NCI-H1436 treated with DMSO at 0.1 percent for 48 hours (cell line): ENCODE measurements at places on chromosomes 3 and 15.

GRCh38 chr15:100942656-100943425 lies 23.7 kb downstream of the LRRK1 start:
- no peak for DNase-seq

- DNase-seq = no peak
Observed at GRCh38 chr3:66394019-66394752, 106.6 kb downstream of the LRIG1 start.

DNA sequence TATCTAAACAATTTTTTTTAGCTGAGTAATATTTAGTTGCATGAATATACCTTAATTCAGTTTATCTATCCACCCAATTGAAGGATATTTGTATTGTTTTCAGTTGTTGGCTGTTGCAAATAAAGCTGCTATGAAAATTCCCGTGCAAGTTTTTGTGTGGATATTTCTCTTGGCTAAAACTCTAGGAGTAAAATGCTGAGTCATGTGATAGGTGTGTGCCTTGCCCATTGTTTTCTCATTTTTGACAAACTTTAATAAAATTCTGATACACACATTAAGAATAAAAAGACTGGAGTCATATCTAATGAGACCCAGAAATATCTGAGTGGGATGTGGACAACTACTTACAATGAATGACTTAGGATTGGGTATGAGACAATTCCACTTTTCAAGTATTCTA lies 78.6 kb downstream of the MDFIC2 start:
- DNase-seq = no peak

DNA sequence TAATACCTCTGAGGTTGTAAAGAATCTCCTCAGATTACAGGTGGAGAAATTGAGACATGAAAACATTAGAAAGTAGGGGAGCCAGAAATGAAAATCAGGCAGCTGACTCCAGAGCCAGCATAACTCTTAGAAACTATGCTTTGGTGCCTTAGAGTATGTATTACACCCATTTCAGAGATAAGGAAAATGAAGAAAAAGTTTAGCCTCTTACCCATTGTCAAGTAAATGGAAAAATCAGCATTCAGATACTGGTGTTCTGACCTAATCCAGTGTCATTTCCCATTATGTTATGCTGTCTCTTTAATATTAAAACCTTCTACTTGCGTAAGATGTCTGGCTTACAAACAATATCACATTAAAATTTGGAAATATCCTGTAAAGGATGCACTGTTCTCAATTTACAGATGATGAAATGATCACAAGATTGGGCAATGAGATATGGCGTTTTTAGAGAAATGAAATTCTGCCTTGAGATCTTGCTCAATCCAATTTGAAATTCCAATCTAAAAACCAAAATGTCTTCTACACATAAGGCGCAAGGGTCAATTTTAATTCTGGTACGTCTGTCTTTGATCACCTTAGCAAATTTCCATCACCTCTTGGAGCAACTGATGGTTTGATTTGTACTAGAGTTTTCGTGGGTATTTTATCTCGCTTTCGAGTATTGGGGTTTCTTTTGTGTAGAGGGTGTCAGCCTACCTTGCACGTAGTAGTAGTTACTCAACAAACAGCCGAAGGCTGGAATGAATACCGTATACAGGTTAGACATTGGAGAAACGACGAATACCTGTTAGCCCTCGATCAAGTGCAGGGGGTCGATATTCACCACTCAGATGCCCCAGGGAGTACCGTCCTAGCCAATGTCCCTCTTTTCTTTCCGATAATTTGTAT lies 902 bp upstream of the ZCWPW2 start:
- no peak for DNase-seq

DNA sequence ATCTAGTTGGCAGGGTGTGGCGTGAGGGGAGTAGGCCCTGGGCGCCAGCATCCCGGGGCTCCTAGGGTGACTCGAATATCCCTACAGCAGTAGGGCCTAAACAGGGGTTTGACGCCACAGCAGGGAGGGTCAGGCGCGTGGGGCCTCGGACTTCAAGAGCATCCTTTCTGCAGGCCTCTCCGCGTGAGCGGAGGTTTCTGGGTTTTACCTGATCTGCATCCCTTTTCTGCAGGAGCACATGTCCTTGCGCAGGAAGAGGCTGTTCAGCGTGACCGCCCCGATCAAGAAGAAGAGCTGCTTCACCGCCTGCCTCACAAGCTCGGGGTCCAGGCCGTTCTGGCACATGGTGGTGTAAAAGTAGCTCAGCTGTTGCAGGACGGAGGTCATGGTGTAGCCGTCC lies 13.5 kb upstream of the GNB5 start:
- DNase-seq = no peak

DNA sequence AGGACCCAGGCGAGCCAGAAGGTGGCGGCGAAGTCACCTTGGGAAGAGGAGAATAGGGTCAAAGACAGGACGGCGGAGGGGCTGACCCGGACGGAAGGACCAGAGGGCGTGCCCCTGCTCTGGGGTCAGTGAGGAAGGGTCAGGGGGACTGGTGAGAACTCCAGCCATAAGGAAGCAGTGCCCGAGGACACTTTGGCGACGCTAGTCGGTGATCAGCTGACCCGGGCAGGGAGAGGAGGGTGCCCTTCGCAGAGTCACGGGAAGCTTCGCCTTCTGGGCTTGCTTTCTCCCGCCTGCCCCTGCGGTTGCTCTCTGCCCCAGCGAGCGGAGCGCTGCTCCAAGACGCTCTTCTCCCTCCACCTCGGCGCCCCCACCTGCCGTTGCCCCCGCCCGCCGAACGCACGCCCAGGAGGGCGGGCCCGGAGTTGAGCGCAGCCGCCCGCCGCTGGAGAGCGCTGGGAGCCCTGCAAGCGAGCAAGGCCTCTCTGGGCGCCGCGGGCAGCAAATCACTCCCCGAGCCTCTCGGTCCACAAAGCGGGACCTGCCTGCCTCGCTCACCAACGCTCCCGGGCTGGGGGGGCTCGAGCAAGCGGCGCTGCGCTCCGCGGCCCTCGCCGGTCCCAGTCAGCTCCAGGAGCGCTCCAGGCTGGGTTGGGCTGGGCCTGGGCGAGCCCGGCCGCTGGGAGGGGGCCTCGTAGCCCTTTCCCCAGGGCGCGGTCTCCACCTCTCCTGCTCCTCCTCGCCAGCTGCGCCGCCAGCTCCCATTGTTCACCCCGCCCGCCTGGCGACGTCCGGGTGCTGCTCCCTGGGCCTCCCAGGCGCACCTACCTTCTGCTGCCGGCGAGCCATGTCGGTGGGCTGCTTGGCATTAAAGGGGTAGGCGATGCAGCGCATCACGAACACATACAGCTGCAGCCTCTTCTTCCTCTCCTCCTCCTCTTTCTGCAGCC lies 1.2 kb downstream of the CADPS start:
- DNase-seq = no peak

DNA sequence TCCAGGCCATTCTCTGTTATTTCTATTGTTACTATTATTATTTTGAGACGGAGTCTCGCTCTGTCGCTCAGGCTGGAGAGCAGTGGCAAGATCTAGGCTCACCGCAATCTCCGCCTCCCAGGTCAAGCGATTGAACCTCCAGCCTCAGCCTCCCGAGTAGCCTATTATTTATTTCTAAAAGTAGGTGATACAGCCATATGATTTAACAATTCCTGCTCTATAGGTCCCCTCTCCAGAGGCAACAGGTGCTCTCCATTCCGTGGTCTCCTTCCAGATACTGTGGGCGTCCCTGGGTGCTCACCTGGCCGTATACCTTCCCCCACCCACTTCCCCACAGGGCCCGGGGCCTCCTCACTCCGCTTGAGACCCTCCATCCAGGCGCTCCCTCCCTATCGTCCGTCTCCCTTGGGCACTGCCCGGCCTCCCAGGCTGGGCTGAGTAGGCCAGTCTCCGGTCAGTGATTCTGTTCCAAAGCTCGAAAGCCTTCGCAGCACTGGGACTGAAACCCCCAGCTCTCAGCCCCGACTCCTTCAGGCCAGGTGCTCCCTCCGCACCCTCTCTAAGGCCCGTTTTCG lies 708 bp upstream of the PTPN23 start:
- no peak for DNase-seq

- no peak for DNase-seq
Observed at GRCh38 chr3:99878005-99878404, 60.3 kb downstream of the CMSS1 start.

GRCh38 chr3:197942956-197943556 lies 6.9 kb upstream of the RPL35A start:
- DNase-seq = no peak

- DNase-seq = no peak
Observed at GRCh38 chr3:194707147-194707540, 21.5 kb downstream of the FAM43A start.

DNA sequence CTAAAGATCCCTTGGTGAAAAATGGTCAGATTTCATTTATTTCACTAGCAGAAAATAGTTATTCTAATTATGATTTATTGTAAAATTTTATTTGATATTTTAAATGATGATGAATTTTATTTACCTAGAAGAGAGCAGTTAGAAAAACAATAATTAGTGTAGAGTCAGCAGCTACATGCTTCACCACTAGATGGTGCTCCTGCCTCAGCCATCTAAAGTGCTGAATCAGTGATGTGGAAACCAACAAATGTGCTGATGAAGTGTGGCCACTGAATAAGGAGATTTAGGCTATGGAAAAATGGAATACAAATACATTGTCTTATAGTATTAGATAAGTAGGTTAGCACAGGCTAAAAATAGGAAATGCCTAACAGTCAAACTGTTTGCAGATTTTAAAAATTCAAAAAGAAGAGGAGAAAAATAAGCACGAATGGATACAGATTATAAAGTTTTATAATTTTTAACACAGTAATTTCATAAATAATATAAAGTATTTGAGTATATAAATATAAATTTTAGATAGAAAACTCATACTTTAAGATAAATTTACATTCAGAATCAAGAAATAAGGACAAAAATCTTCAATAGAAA lies 109.8 kb downstream of the PPP2R3A start:
- peak; percentile 50 for DNase-seq
